ENCODE measurements at places on chromosomes 3 and 15.
A peak's percentile ranks its signal among the peaks of the same experiment; 100 is the strongest.

DNA sequence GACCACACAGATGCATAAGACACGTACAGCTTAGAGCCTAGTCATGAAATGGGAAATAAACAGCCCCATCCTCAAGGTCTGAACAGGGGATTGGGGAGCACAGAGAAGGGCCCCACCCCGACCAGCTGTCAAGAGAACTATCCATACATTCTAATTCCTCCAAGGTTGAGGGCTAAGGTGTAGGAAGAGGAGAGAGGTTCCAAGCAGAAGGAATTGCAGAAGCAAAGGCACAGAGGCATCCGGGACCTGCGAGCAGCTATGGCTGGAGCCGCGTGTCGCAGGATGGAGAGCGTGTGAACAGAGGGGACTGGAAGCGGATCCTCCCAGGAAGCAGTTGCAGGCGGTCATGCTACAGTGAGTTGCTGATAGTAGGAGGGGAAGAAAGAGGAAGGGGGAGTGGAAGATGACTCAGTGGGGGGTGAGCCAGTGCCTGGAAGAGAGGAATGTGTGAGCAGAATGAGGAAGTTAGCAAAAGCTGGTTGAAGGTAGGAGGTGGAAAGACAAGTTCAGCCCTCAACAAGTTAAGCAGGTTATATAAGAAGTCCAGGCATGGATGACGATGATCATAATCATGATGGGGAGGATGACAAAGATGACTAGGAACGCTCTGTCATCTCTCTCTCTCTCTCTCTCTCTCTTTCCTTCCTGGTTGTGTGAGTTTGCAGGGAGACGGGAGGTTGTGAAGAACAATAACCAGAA is 89.7 kb downstream of the LIPC start:
- peak; percentile 96 for DNase-seq

DNA sequence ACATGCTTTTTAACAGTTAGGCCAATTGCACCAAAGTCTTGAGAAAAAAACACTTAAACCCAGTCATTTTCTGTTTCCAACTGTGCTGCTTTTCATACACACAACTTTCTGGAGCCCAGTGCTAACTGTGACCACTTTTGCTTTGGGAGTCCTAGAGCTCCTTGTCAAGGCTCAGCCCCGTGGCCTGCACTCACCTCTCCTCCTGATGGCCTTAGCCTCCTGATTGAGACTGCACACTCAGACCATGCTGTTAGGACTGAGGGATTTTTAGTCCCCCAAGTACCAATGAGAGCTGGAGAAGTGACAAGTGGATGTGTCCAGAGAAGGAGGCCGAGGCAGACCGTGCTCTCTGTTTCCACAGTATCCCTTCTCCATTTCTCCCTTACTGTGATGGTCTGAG is 15.2 kb upstream of the RARRES1 start:
- DNase-seq: no peak

DNA sequence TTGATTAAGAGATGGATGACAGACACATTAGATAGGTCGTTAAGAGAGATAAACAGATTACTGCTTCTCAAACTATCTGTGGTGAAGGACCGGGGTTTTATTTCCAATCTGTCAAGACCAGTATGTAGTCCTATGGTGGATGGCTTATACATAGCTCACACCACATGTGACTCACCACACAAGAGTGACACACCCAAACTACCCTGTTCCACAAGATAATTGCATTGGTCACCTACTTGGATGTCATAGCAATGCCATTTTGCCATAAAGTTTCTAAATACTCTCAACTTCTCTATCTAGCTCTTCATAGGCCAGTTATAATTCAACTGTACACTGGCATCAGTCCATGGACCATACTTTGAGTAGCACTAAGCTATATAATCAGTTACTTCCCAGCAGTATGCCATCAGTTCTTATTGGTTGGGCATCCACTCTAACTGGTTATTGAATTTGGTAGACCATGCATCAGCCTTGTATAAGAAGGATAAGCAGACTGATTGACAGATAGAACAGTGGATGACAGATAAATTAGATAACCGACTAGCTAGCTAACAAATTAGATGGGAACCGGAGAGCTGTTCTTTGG is 11.6 kb downstream of the WWTR1 start:
- no peak for DNase-seq

DNA sequence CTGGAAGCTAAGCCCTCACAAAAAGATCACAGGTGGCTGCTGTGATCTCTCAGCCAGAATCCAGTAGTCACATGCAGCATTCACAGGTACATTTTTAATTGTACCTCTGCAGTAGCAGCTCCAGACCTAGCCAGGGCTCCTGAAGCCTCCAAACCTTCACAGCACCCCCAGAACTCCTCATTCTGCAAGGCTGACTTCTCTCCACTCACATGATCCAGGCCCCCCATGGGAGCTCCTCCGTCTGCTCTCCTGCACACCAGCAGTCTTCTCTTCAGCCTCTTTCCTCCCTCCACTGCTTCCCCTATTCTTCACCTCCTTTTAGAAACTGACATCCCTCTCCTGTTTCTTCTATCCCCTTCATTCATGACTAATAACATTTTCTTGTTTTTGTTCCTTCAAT is 13.2 kb upstream of the CPEB1 start:
- DNase-seq: no peak

GRCh38 chr3:184142199-184142598 is 7.0 kb downstream of the EIF2B5 start:
- DNase-seq: no peak

DNA sequence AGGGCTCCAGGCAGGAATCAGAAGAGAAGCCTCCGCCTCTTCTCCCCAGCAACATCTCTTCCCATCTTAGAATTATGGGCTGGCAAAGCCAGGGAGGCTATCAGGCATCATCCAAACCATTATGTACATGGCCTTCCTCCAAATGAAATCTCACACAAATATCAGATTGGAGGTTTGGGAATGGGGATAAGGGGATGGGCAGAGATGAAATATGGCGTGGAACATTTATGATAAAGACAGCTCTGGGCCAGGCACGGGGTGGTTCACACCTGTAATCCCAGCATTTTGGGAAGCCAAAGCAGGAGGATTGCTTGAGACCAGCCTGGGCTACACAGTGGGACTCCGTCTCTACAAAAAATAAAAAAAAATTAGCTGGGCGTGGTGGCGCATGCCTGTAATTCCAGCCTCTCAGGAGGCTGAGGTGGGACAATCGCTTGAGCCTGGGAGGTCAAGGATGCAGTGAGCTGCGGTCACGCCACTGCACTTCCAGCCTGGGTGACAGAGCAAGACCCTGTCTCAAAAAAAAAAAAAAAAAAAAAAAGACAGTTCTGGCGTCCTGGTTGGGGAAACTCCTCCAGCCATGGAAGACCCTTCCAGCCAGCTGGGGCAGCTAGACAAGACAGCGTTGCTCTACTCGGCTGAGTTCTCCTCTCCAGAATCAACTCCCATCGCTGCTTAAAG is 36.6 kb downstream of the CPN2 start:
- no peak for DNase-seq

DNA sequence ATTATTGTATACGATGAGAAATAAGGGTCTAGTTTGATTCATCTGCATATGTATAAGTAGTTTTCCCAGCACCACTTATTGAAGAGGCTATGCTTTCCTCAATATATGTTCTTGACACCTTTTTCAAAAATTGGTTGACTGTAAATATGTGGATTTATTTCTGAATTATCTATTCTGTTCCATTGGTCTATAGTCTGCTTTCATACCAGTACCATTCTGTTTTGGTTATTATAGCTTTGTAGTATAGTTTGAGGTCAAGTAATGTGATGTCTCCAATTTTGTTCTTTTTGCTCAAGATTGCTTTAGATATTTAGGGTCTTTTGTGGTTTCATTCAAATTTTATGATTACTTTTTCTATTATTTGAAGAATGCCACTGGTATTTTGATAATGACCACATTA is 103.8 kb upstream of the LIPC start:
- DNase-seq: no peak

DNA sequence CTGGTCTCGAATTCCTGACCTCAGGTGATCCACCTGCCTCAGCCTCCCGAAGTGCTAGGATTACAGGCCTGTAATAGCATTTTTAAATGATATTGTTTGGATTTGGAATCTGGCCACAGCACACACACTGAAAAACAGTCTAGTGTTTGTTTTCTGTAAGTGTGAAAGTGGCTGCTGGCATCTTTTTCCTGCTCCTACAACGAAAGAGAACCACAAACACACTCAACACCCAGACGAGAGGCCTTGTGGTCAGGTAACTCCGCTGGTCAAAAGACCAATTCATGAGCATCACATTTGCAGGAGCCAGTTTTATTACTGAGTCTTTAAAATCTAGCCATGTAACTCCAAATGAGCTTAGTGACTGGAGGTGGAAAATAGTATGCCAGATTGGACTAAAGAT is 50.2 kb downstream of the IMPG2 start:
- no peak for DNase-seq

GRCh38 chr15:56659197-56659596 is 74.1 kb downstream of the ZNF280D start:
- no peak for DNase-seq

DNA sequence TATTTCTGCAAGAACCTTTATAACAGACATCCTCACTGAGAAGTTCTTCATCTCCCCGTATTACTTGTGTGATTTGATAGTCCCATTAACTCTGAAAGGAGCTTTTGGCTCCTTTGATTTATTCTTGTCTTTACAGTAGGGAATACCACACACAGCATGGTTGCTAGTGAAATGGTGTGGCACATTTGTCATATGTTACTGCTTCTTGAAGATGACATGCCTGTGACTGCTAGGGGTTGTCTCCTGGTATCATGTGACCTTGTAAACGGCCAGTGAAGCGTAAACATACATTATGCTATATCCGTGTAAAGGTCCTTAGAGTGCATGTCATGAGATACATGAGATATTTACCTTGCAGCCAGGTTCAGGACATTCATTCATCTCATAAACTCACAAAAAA is 197.9 kb downstream of the RYR3 start:
- DNase-seq: no peak

GRCh38 chr3:32240159-32240545 is 1.7 kb downstream of the CMTM8 start:
- peak; percentile 49 for DNase-seq

GRCh38 chr15:61702224-61703020 is 357.8 kb downstream of the VPS13C start:
- no peak for DNase-seq

DNA sequence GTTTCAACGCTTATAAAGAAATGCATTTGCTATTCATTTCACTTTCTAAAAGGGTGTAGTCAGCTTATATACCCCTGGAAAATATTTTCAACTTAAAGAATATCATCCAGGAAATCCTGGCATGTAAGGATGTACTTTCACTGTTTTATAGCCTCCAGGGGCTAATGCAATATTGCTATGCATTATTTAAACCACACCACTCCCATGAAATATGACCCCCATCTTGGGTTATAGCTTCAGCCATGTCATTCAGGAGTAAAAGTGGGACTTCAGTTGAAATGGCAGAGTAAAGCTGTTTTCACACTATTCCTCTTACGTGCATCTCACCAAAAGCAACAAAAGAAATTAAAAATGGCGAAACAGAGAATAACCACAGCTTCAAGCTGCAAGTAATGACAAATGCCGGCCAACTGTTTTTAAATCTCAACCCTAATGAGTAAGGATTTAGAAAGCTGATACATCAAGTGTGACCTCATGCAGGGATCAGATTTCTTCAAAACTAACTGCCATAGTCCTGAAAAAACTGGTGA is 84.5 kb downstream of the COL6A6 start:
- no peak for DNase-seq

DNA sequence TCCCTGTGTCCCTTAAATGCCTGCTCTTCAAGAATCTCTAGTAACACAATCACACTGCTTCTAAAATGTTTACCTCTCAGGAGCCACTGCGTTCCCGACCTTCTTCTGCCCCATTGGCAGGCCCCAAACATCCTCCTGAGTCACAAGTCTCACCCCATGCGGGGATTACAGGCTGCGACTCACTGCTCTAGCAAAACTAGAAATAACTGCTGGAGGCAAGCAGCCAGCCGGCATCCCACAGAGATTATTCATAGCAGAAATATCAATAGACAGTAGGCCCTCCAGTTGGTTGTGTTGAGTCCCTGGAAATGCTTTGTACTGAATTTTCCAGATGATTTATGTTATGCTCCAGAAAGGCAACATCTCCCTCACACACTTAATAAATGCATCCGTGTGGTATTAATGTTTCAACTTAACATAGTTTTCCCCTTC is 64.8 kb downstream of the RFTN1 start:
- DNase-seq: peak; percentile 84

GRCh38 chr15:66851311-66852063 is 149.5 kb downstream of the SMAD6 start:
- DNase-seq: peak; percentile 75

DNA sequence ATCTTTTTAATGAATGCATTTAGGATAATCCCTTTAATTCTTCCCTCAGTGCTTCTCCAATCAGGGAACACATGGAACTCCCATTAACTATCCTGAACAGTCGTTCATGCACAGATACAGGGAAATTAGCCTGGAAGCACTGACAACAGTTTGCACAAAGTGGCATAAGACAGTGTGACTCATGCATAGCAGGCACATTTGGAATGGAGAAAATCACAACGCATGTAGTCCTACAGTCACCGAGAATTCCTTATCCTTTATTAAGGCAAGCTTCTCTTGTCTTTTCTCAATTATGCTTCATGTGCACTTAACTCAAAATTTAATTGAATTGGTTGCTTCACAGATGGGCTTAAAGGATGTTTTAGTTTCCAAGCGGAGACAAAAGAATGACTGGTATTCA is 155.0 kb upstream of the CRBN start:
- no peak for DNase-seq
